Vagina (tissue), 2 donors: ENCODE measurements at places on chromosomes 12 and 14. TPM values are rescaled to one million over a fixed set of nuclear protein-coding genes. Genes with fewer than 3 reads are reported as not detected.

GLIPR1L2 gene
- 1.2 TPM for total RNA-seq

VPS29 gene
- 74.9 TPM for total RNA-seq

ADCY4 gene
- total RNA-seq = 32.7 TPM

INHBC gene
- total RNA-seq = not detected

AVPR1A gene
- 9.8 TPM for total RNA-seq

PPP4R4 gene
- total RNA-seq = 6.1 TPM

NID2 gene
- total RNA-seq = 20.1 TPM

CRADD gene
- 40.8 TPM for total RNA-seq
